GDM1 (cell line): ENCODE measurements at places on chromosomes 3 and 15.

DNA sequence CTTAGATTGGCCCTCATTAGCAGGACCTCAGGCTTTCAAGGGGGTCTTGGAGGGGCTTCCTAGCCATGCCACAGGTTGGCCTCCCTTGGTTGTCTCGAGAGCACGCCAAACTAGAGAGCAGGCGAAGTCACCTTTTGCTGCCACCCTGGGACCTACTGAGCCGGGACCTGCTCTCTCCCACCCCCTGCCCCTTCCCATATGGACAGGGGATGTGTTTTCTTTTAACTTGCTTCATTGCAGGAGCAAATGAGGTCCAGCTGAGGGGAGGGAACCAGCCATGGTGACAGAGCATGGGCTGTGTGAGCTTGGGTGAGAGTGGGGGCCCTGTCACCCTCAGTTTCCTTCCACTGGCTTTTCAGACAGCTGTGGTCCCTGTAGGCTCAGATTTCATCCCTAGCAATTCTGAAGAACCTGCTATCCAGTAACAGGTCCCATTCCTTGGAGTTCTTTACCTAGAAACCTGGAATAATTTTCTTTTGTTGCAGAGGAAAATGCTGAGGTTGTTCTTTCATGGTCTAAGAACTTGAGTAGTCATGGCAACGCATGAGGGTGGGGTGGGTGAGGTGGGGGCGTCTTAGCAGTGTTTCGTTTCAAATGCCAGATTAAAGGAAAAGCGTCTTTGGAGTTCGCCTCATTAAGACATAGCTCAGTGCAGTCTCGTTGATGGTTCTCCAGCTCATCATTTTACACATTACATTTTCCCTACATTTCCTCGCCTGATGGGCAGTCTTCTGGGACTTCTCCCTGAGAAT is 20.1 kb upstream of the MAGEF1 start:
- no peak for DNase-seq

DNA sequence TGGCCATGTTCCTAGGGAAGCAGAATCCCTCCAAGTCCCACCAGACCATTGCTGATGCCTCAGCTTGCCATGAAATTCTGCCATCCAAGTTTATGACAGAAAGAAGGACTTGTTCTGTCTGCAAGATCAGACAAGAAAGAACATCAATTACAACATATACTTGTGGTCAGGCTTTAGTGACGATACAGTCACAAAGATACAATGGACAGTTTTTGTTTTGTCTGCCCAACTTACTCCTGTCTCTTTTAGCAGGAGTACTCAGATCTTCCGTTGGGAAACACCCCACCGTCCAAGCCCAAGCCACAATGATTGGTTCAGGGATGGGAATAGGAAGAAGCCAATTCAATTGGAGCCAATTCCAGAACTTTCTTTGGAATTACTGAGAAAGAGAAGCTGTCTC is 15.7 kb downstream of the KLHL6 start:
- no peak for DNase-seq

GRCh38 chr3:102156426-102156825 is 278.4 kb upstream of the ZPLD1 start:
- DNase-seq = no peak

DNA sequence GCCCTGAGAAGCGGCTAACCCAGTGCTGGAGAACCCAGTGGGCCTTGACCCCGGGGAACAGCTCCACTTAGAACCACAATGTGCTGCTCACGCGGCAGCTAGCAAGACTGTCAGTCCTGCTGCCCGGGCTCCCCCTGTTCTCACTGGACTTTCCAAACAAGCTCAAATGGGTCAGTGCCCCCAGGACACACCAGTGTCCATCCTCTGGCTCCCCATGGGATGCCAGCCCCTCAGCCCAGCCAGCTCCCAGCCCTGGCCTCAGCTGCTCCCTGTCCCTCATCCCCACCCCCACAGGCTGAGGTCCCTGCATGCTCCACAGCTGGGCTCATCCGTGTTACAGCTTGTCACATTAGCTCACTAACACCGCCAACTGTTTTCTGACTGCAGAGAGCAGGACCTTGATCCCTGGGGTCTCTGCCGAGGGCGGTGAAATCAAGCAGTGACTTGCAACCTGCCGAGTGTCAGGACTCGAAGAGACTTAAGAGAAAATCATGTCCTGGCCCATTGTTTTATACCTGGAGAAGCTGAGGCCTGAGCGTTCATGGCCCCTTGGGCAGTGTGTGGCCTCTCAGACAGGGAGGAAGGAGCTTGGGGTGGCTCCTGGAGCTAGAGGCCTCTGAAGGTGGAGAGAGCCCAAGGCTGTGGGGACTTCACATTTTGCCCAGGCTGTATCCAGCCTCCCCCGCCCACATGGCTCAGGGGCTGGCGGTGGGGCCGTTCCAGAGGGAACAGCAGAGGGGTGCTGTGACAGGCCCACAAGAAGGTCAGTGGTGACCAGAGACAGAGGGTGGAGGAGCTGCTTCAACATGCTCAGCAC is 157.5 kb downstream of the MEGF11 start:
- no peak for DNase-seq

GRCh38 chr3:164236851-164237250 is 841.4 kb downstream of the SI start:
- no peak for DNase-seq

DNA sequence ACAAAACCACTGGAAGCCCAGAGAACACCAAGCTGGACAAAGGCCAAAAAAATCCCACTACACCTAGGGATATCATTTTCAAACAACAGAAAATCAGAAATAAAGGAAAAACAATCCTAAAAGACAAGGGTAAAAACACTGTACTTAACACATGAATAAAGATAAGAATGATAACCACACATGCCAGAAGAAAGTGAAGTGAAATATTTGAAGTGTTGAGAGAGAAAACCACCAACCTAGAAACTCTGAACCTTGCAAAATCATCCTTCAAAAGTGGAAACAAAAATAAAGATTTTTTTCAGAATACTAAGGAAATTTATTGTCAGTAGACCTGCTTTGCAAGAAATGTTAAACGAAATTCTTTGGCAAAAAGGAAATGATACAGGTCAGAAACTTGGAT is 45.1 kb downstream of the KPNA1 start:
- DNase-seq = no peak

DNA sequence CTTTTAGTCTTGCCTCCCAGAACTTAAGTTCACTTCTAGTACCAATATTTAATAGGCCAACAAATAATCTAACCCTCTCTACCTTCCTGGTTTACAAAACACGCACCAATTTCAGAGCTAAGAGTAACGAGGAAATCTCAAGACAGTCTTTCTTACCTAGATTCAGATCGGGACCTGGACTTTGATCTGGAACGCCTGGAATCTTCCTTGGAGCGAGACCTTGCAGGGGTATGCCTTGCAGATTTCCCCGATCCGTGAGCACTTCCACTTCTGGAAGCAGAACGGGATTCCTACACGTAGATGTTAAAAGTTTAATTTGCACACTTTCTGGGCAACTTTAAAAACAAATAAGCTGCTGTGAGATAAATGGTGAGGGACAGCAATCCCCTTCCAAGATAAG is 11.4 kb downstream of the TRA2B start:
- no peak for DNase-seq

- no peak for DNase-seq
Observed at GRCh38 chr3:13148126-13148525, 74.9 kb upstream of the IQSEC1 start.

DNA sequence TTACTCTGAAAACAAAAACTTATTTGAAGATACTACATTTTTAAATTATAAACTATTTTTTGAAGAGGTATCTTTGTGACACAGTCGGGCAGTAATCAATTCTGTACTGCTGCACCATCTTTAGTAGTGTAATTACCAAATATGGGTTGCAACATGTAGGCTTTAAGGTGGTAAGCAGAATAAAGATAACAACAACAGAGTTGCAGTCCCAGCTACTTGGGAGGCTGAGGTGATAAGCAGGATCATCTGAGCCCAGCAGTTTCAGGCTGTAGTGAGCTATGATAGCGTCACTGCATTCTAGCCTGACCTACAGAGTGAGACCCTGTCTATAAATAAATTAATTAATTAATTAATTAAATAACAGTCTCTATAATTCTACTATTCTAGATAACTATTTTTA is 6.0 kb downstream of the PLOD2 start:
- no peak for DNase-seq

DNA sequence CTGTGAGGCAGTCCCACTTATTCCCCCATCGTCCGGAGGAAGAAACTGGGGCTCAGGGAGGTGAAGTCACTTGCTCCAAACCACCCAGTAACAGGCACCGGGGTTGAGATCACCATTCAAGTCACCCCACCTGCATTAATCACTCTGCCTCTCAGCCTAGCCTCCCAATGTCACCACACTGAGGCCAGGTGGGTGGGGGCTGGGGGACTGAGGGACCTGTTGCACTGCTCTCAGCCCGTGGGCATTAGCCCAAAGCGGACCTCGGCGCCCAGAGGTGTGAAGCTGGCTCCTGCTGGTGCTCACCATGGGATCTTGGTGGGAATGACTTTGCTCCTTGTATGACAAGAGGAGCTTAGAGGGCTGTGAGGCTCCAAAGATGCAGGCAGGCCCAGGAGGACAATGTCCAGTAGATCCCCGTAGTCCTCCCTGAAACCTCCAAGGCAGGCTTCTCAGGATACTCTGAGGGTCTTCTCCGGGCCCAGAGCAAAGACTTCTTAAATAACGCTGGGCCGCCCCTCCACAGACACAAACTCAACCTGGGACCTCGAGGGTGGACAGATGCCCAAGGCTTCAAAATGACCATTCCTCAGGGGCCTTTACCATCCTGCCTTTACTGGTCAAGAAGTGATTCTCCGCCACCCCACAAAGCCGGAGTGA is 1.7 kb downstream of the NT5DC2 start:
- no peak for DNase-seq

DNA sequence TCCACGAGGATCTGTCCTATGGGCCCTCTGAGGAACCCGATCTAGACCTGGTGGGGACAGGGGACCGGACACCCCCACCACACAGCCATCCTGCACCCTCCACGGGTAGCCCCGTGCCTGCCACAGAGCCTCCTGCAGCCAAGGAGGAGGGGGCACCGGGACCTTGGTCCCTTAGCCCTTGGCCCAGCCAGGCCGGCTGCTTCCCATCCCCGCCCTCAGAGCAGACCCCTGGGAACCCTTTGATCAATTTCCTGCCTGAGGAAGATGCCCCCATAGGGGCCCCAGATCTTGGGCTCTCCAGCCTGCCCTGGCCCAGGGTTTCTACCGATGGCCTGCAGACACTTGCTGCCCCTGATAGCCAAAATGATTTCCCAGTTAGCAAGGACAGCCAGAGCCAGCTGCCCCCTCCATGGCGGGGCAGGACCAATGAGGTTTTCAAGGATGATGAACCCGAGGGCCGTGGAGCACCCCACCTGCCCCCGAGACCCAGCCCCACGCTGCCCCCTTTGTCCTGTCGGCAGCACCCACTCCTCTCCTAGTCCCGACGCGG is 91.5 kb downstream of the TBC1D2B start:
- DNase-seq = no peak

DNA sequence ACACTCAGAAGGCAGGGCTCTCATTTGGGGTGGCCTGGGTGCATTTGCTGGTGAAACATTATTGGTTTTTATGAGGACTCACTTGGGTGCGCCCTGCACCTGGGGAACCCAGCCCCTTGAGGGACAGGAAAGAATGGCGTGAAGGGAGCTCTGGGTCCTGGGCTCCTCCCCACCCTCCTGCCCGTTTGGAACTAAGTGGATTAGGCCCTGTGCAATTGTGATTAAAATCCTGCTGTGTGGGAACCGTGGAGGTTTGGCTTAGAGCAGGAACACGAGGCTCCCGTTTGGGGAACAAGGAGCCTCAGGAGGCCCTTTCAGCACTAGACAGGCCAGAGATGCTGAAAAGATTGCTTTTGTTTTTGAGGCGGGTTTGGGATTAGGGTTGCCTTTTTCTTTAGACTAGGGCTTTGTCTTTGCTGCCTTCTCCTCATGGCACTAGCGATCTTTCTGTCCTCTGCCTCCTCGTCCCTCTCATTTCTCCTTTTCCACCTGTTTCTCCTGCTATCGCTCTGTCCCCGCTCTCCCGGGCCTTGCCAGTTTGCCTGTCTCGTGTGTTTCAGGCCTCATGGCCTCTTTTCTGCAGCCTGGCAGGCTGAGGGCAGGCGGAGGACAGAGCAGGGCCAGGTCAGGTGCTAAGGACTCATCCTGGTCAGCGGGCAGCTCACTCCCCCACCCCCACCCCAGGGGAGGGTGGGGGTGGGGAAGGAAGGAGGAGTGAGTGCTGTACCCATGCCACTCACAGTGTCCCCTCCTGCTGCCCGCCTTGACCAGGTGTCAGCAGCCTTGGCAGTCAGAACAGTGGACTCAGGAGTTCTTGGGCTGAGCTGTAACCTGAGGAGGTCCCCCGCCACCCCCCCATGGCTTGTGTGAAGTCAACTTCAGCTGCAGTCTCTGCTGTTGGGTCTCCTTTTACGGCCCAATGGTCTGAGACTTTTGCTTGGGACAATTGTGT is 8.6 kb downstream of the MAPKAPK3 start:
- no peak for DNase-seq

DNA sequence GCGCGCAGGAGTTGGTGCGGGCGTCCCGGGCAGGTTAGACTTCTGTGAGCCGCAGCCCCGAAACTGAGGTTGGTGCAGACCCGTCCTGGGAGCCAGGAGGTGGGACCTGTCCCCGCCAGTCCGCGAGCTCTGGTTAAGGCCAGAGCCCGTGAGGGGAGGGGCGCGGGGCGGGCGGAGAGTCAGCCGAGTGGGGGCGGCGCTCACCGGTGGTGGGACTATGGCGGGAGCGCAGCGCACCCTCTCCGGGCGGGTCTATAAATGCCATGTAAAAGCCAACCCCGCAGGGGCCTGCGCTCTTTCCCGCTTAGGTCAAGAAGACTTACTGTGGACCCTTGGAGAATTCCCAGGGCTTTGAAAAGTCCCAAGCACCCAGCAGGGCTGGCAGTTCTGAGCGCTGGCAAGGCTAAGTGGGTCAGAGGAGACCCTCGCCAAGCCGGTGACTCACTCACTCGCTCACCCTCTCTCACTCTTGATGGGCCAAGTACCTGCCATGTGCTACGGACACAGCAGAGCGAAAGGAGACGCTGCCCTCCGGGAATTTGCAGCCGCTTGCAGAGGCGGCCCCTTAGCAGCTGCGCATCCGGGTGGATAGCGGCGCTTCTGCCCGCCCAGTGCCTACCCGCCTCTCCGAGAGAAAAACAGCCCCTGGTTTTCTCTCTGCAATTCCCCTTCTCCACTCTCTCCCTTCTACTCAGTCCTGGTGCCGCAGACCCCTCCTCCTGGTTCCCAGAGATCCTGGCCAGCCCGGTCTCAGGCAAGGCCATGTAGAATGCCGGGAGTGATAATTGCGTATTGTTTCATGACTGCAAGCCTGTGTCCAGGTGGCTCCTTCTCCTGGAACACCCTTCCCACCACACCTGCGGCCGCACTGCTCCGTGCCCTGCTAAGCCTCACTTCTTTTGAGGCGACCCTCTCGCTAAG is at the start of gene ALDH1L1:
Gene ALDH1L1 (minus strand): TSS at position 110 of the 921 bp plus-strand sequence. CDS start 19,607 bp downstream, outside the sequence.
- DNase-seq = no peak

GRCh38 chr15:98401029-98401428 is 247.3 kb upstream of the IGF1R start:
- DNase-seq = no peak

- peak; percentile 91 for DNase-seq
Observed at GRCh38 chr3:130850044-130850797, 43.7 kb upstream of the ATP2C1 start.
